ENCODE measurements at places on chromosomes 5 and 9.

DNA sequence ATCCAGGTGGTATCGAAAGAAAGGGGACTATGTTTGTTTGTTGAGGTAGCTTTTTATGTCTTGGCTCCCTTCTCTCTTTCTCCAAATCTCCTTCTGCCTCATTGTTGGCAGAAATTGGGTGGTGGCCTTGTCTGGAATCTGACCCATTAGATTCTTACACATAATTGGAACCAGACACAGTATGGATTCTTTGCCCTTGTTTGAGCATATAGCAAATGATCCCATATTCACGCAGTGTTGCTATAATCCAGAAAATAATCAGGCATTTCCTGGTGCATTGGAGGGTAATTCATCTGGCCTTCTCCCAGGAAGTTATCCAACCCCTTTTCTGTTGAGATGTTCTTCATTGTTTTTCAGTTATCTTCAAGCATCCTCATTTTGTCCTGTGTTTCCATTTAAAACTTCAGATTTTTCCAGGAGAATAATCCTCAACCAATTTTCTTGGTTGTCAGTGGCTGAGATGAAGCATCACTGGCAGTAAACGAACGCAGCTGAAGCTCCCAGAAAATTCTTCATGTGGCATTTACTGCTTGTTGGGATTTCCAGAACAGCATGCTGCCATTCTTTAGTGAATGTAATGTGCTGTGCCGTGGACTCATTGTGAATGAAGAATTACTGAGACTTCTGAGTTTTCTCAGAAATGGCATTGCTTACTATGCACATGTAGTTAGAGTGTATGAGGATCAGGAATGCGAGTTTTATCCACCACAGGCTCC lies 70.5 kb upstream of the NTRK2 start:
- DNase-seq: no peak

DNA sequence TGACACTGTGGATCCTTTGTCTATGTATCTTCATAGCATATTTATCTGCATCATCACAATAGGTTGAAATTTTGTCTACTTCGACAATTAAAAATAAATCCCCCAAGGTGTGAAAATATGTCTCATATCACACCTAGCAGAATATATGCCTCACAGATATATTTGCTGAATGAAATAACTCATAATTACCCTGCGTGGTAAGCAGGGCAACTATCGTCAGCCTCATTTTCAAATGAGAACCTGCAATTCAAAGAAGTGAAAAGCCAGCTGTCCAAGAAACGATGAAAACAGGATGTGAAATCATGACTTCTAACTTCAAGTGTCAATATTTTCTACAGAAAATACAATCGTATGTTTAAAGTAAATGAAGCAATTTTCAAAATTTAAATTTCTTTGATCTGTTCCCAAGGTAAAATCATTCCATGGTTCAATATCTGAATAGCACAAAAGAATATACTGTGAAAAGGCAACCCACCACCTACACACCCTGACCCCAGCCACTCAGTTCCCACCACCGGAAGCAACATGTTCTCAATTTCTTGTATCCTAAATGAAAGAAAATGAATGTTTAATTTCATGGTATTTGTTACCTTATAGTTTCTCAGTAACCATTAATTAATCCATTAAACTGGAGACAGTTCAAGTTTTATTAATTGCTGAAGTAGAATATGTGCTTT lies 57.1 kb downstream of the TBCA start:
- peak; percentile 9 for DNase-seq

- DNase-seq: no peak
Measured at GRCh38 chr5:135437796-135438560, 9.2 kb downstream of the DCANP1 start.

GRCh38 chr9:91951944-91952520 lies 2.0 kb upstream of the ROR2 start:
- DNase-seq: no peak

- no peak for DNase-seq
Measured at GRCh38 chr5:180137401-180138213, 66.0 kb upstream of the RNF130 start.

DNA sequence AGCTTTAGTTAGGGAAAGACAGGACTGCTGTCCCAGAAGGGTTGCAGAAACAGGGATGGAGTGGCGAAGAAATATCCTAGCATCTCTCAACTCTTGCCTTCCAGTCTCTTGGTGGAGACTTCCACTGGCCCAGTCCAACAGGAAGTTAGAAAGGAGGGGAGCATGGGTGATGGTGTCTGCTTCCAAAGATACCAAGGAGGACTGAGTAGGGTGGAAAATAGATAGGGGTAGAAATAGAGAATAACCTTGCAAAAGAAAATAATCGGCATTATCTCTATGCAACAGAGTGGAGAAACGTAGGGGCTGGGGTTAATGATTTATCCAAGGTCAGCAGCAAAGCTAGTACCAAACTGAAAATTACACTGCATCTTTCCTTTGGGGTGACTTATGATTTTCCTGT lies 242.3 kb downstream of the PSAT1 start:
- DNase-seq: no peak

GRCh38 chr5:150302301-150303069 lies at the start of gene ARSI:
TSS of gene ARSI (minus strand) at chr5:150302905. CDS start at chr5:150302373, 532 bp downstream.
- DNase-seq: no peak

GRCh38 chr5:120463991-120464626 lies at the start of gene PRR16:
TSS of gene PRR16 (plus strand) at chr5:120464300.
- DNase-seq: no peak

GRCh38 chr5:56760723-56761122 lies 54.6 kb upstream of the MAP3K1 start:
- no peak for DNase-seq

DNA sequence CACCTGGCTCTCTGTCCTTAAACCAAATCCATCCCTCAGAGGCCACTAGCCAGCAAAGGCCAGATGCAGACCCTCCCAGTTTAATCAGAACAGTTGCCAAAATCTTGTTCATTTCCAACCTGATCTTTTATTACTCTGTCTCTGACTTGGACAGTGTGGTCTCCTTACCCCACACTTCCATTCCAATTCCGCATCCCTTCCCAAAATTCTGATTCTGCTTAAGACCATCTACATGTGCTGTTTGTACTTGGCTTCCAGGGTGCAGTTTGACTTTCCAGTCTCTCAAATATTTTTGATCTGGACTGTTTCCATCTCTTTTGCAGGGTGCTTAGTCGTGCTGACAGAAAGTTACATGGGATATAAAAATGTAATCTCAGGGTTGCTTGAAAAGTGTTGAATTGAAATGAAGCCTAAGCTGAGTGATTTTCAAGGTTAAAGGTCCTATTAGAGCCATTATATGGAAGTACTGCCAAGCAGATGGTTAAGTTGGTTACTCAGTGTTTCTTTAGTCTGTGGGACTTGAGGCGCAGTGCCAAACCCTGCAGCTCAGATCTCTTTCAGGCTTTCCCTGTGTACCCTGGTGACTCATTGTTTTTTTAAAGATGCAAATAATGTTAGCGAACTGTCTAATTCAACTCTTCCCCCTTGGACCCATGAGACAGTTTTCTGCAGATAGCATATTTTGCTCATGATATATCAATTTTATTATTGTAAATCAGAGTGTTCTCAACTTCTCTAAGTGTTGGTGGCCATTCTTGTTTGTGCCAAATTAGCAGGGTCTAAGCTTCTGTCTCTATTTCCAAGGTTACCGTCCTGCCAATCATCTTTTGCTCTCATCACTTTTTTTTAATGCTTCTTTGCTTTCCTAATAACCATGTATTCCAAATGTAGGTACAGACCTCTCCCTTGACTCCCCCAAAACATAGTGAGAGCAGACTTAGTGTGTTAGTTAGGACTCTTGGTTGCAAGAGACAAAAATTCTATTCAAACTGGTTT lies 18.2 kb upstream of the DCP2 start:
- DNase-seq: no peak

GRCh38 chr5:155926031-155926430 lies 400.9 kb upstream of the SGCD start:
- DNase-seq: no peak

GRCh38 chr5:62791059-62791458 lies 212.4 kb downstream of the LRRC70 start:
- DNase-seq: no peak

DNA sequence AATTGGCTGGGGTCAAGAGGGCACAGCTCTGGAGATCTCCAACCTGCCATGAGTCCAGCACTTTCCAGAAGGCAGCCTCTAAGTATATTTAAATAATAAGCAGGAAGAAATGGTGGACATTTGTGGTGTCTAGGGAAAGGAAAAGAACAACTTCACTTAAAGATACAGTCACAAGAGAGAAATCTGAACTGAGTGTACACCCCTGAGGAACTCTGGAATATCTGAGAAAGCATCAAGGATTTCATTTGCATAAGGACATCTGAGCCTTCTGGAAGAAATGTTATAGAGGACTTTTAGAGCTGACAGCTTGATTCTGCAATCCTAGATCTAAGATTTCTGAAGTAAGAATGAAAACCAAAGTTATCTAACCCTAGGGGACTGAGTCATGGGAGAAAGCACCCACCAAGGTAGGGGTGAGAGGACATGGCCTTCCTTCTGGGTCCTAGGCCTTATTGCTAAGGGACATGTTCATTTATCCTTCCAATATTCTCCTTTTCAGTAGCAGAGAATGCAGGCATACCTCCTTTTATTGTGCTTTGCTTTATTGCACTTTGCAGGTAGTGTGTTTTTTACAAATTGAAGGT lies 253.4 kb upstream of the SLC24A2 start:
- no peak for DNase-seq

DNA sequence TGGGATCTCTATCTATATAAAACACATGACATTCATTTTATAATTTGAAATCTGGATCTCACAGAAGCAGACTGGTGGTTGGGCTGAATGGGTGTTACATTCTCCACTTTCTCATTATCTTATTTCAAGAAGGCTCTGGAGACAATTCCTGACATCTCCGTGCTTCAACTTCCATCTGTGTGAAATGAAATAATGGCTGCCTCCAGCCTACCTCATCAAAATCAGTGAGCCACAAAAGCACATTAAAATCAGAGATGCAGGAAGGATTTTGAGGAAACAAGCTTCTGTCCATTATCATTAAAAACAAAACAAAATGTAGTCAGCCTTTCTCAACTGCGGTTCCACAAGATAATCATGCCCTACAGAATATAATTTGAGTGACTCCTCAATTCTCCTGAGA lies 958.3 kb upstream of the DMAC1 start:
- DNase-seq: no peak

DNA sequence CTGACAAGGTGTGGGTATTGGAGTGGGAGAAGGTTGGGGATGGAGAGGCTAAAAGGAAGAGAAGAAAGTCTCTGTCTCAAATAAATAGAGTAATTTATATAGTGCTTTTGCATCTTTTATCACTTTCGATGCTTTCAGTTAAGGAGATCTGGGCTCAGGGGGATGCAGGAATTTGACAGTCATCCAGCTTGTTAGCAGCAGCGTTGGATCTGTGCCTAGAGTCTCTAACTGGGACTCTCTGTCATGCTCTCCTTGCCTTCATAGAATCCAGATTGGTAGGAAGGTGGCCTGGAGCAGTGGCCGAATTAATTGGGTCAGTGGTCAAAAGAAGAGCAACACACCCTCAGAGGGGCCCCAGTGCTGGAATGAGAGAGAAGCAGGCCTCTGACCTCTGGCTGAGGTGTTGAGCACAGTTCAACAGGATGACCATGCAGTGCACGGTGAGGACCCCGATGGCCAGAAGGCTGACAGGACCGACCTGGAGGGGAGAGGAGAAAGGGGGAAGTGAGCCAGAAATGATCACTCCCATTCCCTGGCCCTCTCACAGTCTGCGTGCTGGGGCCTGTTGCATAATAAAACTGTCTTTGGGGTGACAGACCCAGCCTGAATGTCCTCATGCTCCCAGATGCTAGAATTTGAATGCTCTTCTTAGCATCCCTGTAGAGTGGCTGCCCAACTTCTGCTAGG lies 7.6 kb downstream of the SLC36A3 start:
- DNase-seq: no peak

- no peak for DNase-seq
Measured at GRCh38 chr5:61180886-61181285, 18.6 kb upstream of the SMIM15 start.

- DNase-seq: no peak
Measured at GRCh38 chr9:132181796-132182313, 20.0 kb downstream of the NTNG2 start.

DNA sequence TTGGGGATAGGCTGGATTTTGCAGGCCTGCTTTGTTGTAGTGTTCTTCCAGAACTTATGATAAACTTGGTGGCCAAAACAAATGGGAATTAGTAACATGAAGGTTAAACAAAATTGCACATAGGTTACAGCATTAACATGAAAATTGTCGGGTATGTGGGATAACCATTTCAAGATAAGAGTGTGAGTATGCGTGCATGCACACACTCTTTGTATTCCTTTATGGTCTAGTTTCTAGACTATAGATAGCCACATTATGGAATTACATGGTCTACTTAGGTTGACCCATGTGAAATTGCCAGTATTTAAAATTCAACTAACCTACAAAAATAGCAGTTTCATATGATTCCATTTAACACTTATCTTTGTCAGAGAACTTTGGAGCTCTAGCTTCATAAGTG lies 1.4 kb downstream of the HMGCR start:
- no peak for DNase-seq

DNA sequence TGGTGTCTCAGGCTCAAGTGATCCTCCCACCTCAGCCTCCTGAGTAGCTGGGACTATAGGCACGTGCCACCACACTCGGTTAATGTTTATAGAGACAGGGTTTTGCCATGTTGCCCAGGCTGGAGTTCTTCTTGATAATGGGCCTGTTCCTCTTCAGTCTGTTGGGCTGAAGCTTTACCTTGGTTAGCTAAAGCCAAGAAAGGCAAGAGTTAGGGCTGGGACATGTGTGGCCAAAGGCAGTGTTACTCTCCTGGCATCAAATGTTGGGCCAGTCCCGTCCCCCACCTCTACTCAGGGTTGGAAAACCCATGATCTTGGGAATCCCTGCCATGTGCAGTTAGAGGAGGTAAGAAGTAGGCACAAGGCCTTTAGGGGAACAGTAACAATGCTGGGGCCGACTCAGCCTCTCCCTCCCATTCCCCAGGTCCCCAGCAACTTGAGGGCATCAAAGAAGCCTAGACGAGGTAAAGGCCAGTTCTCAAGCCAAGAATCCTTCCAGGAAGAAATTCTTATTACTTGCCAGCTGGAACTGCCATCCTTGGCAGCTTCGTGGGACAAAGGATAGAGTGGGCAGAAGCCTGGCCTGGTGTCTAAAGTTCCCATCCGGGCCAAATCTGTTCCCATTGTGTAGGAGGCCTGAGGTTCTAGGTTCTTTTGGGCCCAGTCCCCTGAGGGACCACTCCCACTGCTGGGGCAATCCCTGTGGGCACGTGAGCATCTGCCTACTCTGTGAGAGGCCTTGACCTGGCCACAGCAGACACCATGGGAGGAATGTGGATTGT lies 4.5 kb downstream of the EGR1 start:
- DNase-seq: no peak

- no peak for DNase-seq
Measured at GRCh38 chr5:133603711-133604110, 8.6 kb downstream of the FSTL4 start.

DNA sequence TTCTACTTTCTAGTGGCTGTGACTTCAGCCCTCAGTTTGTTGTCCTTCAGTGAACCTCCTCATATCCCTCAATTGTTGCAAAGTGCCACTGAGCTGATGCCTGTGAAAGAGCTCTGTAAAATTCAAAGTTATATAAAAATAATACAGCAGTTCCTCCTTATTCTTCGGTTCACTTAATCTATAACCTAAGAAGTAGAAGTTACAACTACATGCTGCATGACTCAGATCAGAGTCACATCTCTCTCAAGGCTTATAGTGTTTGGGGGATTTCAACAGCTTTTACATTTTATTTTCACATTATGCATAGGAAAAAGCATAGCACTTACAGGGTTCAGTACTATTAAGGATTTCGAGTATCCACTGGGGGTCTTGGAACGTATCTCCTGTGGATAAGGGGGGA lies 25.1 kb upstream of the GCNT1 start:
- no peak for DNase-seq

- DNase-seq: no peak
Measured at GRCh38 chr9:135103931-135104639, 16.6 kb downstream of the OLFM1 start.

GRCh38 chr5:133754575-133755169 lies 142.3 kb upstream of the FSTL4 start:
- DNase-seq: peak; percentile 27
